Karpas-422 (cell line): ENCODE measurements at places on chromosomes 3 and 15. TPM values are rescaled to one million over a fixed set of nuclear protein-coding genes. Genes with fewer than 3 reads are reported as not detected.
A peak's percentile ranks its signal among the peaks of the same experiment; 100 is the strongest.

MCTP2 gene
- total RNA-seq = 42.0 and 58.9 TPM in 2 replicates

CTXND1 gene
- not detected in 2 replicates for total RNA-seq

ATG3 gene
- 102 and 127 TPM in 2 replicates for total RNA-seq

FOXL2NB gene
- not detected in 2 replicates for total RNA-seq

GALNT15 gene
- total RNA-seq = not detected in 2 replicates

DNA sequence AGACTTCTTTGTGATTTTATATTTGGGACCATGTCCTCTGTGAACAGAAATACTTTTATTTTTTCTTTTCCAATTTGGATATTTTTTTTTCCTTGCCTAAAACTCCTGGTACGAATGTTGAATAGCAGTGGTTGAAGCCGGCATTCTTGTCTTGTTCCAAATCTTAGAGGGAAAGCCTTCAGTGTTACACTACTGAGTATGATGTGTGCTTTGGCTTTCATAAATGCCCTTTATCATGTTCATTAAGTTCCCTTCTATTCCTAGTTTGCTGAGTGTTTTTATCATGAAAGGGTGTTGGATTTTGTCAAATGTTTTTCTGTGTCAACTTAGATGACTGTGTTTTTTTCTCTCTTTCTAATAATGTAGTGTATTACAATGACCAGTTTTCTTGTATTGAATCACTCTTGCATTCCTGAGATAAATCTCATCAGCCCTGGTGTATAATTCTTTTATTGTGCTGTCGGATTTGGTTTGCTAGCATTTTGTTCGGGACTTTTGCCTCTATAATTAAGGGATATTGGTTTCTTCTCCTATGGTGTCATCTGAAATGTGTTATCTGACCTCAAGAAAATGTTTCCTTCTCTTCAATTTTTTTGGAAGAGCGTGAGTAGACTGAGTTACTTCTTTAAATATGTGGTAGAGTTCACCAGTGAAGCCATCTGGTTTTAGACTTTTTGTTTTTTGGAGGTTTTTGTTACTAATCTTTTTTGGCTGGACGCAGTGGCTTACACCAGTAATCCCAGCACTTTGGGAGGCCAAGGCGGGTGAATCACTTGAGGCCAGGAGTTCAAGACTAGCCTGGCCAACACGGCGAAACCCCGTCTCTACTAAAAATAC lies 33.3 kb downstream of the MAP1A start:
- no peaks in the 10 kb centered on the region for H3K4me1 ChIP-seq
- no peak overlapping the region for H3K4me3 ChIP-seq
- H3K27me3 ChIP-seq = no peaks in the 10 kb centered on the region
- H3K36me3 ChIP-seq = no peaks in the 10 kb centered on the region
- no peak overlapping the region for H3K27ac ChIP-seq

DNA sequence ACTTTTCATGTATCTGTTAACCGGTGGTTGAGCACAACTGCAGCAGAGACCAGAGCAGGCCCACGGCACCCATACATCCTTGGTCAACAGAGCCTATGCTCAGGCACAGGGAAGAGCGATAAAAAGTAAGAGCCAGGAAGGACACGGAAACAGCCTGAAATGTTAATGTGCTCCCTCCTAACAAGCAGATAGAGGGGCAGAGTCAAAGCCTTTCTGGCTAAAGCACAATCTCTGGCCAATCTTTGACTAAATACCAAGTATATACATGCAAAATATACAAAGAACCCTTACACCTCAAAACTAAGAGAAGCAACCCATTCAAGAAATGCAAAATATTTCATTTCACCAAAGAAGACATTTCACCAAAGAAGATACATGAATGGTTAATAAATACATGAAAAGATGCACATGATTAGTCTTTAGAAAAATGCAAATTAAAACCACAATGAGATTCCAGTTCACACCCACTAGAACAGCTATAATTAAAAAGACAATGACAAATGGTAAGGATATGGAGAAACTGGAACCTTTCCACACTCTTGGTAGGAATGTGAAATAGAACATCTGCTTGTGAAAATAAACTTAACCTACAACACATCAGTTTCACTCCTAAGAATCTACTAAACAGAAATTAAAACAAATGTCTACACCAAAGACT lies 88.0 kb downstream of the OSBPL10 start:
- H3K4me3 ChIP-seq = peak overlapping the region; percentile 32; the same call in 1 of the 2 replicates
- no peaks in the 10 kb centered on the region for H3K27me3 ChIP-seq
- H3K4me1 ChIP-seq = peaks cover 95% of the 10 kb centered on the region
- DNase-seq = peak; percentile 78
- peak overlapping the region; percentile 89 for H3K27ac ChIP-seq

GRCh38 chr3:79097964-79098660 lies 669.7 kb downstream of the ROBO1 start:
- H3K27ac ChIP-seq = no peak overlapping the region
- no peaks in the 10 kb centered on the region for H3K36me3 ChIP-seq
- DNase-seq = no peak
- H3K27me3 ChIP-seq = no peaks in the 10 kb centered on the region
- H3K4me1 ChIP-seq = no peaks in the 10 kb centered on the region
- H3K4me3 ChIP-seq = no peak overlapping the region

DNA sequence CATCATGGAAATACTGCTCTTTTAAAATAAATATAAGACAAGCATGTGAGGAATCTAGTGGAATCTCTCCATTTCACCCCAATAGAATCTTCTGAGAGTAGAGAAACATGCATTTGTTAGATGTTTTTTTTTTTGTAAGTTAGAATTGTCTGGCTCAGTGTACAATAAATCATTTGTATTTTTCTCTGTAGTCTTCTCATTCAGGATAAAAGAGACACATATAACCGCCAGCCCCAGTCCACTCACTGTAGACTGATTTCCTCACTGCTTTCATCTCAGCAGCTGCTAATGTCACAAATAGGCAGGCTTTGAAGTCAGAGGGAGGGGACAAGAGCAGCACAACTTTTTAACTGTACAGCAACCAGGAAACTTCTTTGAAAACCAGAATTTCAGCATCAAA lies 140.2 kb upstream of the RBMS3 start:
- no peak overlapping the region for H3K4me3 ChIP-seq
- H3K27ac ChIP-seq = no peak overlapping the region
- H3K4me1 ChIP-seq = no peaks in the 10 kb centered on the region
- DNase-seq = no peak
- H3K27me3 ChIP-seq = no peaks in the 10 kb centered on the region
- H3K36me3 ChIP-seq = no peaks in the 10 kb centered on the region

DNA sequence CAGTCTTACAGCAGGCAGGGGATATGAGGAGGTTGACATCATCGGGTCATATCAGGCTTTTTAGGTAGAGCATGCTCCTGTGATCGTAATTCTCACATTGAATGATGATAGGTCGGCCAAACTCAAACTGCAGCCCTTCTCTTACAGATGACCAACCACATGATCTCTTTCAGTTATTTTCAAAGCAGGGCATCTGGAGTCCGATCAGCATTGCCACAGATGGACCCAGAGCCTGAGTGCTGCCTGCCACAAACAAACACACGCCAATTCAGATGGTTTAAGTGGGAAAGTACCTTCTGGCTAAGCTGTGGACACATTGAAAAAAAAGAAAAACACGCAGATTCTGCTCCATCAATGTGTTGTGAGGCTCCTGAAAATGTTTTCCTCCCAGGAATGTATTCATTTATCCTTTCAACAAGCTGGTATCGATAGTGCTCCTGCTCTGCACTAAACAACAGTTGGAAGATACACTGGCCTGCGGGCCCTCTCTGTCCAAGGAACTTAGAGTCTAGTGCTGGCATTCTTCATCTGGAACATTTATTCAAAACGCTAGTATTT lies 31.2 kb downstream of the ARPP21 start:
- DNase-seq = no peak
- H3K4me3 ChIP-seq = no peak overlapping the region
- no peaks in the 10 kb centered on the region for H3K36me3 ChIP-seq
- no peaks in the 10 kb centered on the region for H3K27me3 ChIP-seq

- DNase-seq = no peak
- H3K27me3 ChIP-seq = no peaks in the 10 kb centered on the region; the same call in 1 of the 2 replicates
- H3K36me3 ChIP-seq = no peaks in the 10 kb centered on the region
- H3K27ac ChIP-seq = no peak overlapping the region
- H3K4me1 ChIP-seq = no peaks in the 10 kb centered on the region
These were observed 30.6 kb upstream of the SLC2A2 start for GRCh38 chr3:171057072-171057471.

DNA sequence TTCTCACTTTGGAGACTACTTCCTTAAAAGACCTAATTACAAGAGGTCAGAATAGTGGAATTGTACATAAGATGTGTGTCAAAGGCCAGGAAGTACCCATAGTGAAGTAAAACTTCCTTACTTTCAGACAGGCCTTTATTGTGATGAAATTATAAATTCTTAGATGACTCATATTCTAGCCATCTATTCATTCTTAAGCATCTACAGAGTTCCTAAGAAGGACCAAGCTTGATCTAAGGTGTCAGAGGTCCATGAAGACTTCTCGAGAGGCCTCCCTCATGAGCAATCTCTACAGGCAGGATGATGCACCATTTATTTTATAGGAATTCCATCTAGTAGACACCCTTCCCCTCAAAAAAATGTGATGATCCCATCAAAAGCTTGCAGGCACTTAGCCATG lies 493.3 kb downstream of the MAGI1 start:
- no peak for DNase-seq
- no peaks in the 10 kb centered on the region for H3K4me1 ChIP-seq
- no peak overlapping the region for H3K27ac ChIP-seq
- no peak overlapping the region for H3K4me3 ChIP-seq
- H3K36me3 ChIP-seq = no peaks in the 10 kb centered on the region
- no peaks in the 10 kb centered on the region for H3K27me3 ChIP-seq

GRCh38 chr15:84832448-84833040 lies 15.4 kb downstream of the ALPK3 start:
- H3K4me3 ChIP-seq = no peak overlapping the region
- DNase-seq = no peak
- H3K27ac ChIP-seq = no peak overlapping the region
- H3K4me1 ChIP-seq = peaks cover 9% of the 10 kb centered on the region
